ENCODE measurements at places on chromosomes 6 and 20.

DNA sequence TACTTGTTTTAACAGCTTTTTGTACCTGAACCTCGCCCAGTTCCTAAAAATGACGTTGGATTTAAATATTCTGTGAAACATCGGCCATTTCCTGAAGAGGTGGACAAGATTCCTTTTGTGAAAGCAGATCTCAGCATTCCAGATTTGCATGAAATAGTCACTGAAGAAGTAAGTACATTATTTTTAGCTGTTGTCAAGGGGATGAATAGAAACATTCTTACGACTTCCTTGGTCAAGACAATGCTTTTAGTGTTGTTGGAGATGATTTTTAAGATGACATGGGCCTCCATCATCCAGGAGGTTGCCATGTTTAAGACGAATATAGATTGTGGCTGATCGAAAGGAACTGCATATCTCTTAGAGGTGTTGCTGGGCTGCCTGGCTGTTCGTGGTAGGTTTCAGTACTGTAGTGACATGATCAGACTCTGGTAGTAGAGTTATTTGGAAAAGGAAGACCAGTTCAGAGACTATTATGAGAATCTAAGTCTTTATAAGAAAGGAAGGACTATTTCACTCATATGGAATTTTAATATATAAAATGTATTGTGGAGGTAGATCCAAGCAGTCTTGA lies 29.9 kb upstream of the ADIG start:
- no peak for DNase-seq

DNA sequence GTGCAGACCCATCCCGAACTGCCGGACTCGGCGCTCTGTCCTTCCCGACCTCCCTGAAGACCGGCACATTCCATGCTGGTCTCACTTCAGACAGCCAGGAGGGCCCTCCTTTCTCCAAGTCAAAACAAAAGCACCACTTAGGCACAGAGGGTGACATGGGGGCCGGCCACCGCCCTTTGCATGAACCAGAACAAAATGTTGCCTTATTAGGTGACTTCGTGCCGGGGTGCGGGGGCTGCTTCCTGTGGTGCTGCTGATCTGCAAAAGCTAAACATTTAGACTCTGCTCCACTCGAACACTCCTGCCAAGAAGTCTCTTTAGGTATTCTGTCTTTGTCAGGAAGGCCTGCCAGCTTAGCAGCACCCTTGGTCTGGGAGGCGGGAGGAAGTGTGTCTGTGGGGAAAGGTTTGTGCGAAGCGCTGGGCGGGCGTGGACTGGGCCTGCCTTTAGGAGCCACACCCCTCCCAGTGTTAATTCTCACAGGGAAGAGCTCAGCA lies 133.8 kb downstream of the SMOC2 start:
- DNase-seq = no peak

DNA sequence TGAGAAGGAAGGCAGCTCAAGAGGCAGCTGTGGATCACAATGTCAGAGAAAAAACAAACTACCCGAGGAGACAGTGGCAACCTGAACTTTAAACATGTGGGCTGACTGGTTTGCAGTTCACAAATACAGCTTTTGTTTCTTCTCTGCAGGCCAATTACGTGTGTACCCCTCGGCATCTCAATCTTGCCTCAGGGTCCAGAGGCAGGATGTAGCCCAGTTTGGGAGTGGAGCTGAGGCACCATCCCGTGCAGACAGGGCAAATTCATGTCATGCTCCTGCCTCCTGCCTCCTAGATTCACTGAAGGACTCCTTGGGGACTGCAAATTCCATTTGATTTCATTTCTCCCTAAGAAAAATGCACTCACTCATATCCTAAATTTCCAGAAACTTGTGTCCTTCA lies 94.2 kb upstream of the KCNK16 start:
- DNase-seq = no peak

DNA sequence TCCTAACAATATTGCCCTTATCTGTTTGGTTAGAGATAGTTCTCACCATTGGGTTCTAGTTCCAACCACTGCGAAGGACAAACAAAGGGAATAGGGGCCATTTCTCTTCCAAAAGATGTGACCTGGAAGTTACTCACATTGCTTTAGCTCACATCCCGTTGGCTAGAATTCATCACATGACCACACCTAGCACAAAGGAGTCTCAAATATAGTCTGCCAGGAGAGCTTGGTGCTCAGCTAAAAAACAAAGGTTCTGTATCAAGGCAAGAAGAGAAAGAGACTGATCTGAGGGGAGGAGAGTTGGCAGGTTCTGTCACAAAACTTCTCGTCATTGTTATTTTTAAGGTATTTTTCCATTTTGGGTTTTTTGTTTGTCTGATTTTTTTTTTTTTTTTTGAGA lies 69.8 kb upstream of the GNRH2 start:
- DNase-seq = no peak

- DNase-seq = no peak
Measured at GRCh38 chr6:90401933-90402830, 105.5 kb upstream of the BACH2 start.

DNA sequence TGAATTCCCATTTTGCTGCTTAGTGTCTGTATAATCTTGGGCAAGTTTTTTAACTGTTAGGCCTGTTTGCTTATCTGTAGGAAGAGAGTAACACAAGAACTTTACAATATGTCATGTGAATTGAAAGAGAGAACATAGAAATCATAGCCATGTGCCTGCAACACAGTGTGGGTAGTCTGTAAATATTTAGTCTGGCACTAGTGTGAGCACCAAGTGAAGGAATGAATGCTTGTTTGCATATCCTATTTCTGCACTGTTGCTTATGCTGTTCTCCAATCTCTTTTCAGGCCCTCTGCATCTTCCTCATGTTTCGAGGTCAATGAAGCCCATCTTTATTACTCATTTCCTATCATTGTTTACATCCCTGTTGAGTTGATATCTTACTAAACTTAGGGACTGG lies 49.2 kb downstream of the CBFA2T2 start:
- DNase-seq = no peak

- DNase-seq = no peak
Measured at GRCh38 chr6:95240514-95240913, 336.8 kb upstream of the MANEA start.

DNA sequence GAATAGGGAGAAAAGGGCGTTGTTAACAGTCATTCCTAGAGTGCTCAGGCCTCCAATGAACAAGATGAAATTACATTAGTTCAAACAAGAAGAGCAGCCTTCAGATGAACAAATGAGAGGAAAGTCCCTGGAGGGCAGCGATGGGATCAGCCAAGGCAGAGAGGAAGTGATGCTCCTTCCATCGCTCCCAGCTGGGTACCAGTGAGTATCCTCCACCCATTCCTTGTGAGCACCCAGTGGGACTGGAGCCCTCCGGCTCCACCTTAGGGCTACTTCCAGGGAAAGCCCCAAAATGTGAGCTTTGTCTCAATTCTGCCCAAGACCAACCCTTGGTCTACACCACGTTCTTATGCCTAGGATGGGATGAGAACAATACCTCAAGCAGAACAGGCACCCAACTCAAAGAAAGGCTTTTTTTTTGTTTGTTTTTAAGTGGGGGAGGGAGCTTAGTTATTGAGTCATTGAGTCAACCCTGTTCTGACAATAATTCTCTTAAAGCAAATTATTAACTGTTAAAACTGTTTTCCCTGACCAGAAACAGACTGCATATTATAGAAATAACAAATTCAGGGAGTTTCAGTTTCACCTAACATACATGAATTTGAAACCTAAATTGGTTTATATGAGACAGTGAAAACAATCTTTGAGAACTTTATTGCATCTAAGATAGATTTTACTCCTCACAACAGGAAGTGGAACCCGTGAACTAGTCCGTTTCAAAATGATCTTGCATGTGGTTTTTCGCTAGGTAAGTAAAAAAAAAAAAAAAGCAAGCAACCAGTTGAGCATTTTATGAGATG lies 106.9 kb downstream of the IPCEF1 start:
- DNase-seq = no peak

- no peak for DNase-seq
Measured at GRCh38 chr20:43789593-43789992, 62.8 kb upstream of the GTSF1L start.

- no peak for DNase-seq
Measured at GRCh38 chr20:54469952-54470351, 5.4 kb upstream of the DOK5 start.

GRCh38 chr6:4797587-4797986 lies 21.4 kb downstream of the CDYL start:
- DNase-seq = no peak

GRCh38 chr6:21594416-21595281 lies 1.1 kb downstream of the SOX4 start:
- DNase-seq = peak; percentile 84

GRCh38 chr6:32945108-32945760 lies 4.4 kb upstream of the HLA-DMB start:
- DNase-seq = no peak

DNA sequence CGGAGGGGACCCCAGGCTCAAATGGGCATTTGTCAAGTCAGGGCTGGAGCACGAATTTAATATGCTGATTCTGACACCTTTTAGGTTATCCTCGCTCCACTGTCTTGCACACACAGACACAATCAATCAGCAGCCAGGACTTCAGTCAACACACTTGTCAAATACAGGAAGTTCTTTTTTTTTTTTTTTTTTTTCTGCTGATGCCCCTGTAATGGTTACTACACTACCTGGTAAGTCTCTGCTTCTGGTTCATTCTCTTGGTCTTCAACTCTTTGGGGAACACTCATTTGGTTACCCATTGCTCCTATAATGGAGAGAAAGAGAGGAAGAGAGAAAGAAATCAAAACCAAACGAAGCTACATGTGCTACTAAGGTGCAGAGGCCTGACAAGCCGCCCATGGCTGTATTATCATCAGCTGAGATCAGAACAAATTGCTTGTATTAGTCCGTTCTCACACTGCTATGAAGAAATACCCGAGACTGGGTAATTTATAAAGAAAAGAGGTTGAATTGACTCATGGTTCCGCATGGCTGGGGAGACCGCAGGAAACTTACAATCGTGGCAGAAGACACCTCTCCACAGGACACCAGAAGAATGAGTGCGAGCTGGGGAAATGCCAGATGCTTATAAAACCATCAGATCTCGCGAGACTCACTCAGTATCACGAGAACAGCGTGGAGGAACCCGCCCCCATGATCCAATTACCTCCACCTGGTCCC lies 11.8 kb downstream of the BCAS1 start:
- DNase-seq = no peak

- DNase-seq = no peak
Measured at GRCh38 chr6:110786696-110787095, 28.6 kb downstream of the CDK19 start.

DNA sequence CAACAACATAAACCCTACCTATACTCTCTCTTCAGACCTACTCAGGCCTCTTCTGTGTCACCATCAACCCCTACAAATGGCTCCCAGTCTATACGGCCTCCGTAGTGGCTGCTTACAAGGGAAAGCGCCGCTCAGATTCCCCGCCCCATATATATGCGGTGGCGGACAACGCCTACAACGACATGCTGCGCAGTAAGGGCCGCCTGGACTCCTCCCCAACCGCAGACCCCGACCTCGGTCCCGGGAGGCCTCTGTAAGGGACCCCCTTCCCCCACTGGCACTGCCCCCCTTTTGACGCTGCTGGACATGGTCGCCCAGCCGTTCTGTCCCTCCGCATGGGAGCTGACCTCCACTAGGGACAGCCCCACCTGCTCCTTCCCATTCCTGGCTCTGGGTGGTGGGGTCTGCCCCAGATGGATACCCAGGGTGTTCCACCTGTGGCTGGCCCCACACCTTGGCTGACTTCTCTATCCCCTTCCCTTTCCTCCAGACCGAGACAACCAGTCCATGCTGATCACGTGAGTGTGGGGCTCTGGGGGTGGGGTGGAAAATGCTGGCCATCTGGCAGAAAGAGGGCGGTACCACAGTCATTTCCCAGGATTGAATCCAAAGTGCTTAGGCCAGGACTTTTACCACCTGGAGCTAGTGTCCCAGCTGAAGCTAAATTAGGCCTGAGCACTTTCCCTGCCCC lies 25.0 kb downstream of the MYH7B start:
- no peak for DNase-seq

GRCh38 chr6:73652637-73653570 lies 888 bp downstream of the SLC17A5 start:
- peak; percentile 84 for DNase-seq

DNA sequence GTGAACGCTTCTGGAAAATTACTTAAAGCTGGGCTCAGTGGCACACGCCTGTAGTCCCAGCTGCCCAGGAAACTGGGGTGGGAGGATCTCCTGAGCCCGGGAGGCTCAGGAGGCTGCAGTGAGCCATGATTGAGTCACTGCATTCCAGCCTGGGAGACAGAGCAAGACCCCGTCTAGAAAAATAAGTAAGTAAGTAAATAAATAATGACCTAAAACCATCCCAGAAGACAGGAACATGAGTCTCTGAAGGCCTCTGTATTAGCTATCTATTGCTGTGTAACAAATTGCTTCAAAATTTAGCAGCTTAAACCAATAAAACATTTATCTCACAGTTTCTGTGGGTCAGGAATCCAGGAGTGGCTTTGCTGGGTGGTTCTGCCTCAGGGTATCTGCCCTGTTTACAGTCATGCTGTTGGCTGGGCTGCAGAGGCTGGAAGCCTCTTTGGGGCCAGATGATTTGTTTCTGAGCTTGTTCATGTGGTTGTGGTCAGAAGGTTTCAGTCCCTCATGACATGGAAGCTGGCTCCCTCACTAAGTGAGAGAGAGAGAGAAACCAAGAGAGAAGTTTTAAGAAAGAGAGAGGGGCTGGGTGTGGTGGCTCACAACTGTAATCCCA lies 48.4 kb upstream of the NCOA3 start:
- DNase-seq = no peak

- no peak for DNase-seq
Measured at GRCh38 chr6:110537208-110538123, 61.1 kb upstream of the SLC22A16 start.

DNA sequence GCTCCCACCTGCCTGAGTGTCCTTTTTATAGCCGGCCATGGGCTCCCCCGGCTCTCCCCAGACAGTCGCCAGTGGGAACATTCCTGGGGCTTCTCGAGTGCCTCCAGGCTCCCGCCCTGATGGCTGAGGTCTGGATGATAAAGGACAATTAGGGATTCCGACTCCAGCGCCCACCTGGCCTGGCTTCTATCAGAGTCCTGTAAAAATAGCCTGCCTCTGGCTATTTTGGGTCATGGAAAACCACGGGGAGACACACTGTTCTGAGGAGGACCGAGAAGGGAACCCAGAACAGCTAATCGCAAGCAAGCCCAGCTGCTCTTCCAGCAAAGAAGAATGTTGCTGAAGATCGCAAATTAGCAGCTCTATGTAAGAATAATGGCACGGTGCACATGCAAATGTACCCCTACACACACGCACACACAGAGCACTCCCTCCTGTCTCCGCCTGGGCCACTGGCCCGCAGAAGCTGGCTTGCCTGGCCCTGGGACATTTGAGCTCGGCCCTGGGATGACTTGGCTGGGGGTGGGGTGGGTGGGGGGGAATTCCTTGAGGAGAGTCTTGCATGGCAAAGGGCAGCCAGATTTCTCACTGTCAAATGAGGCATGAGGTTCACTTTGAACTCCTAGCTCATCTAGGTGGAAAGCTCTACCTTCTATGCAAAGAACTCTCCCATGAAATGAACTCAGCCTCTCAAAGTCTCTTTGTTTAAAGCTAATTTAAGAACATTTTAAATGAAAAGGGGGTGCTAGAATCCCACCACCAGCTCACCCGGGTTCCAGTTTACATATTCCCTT lies 55.3 kb downstream of the CTCFL start:
- DNase-seq = peak; percentile 27

Data from cardiac septum (tissue), 1 donor.